ENCODE measurements at places on chromosomes 5 and 9.

- no peak for DNase-seq
These were observed 77.5 kb upstream of the UNC5A start for GRCh38 chr5:176732736-176733405.

DNA sequence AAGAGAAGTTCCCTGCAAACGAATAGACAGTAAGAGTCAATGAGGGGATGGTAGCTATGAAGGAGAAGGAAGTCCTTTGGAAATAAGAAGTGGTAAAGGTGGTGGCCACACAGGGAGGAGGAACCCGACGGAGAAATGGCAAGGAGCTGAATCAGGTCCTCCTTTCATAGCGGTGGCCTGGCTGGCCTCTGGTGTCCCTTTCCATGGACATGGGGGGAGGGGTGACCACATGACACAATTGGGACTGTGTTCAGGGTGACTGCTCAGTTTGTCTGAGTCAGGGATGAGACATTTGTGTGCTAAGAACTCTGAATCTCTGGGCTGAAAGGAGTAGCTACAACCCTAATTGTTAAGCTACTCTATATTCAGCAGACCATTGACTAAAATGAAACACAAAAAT is 28.7 kb upstream of the TIMD4 start:
- no peak for DNase-seq

GRCh38 chr5:159735036-159735435 is 181.2 kb upstream of the ADRA1B start:
- no peak for DNase-seq

GRCh38 chr5:135942202-135942771 is 12.5 kb downstream of the LECT2 start:
- DNase-seq = no peak

DNA sequence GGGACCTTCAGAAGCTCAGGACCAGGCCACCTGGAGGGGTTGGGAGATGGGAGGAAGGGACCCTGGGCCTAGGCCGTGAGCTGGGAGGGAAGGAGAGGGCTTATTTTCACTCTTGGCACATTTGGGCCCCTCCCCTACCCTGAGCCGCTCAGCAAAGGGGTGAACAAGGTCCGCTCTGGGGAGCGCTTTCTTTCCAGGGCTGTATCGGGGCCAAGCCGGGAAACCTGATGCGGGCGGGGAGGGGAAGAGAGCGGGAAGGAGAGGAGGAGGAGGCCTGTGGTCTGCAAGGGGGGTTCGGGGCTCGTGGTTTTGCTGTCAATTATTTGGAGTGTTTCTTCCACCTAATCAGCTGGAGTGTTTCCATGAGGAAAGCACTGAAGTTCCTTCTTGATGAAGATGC is 62.7 kb upstream of the RXRA start:
- no peak for DNase-seq

Data from pulmonary artery endothelial cell (primary cell).